KG1 (cell line): ENCODE measurements at places on chromosomes 4 and X.

GRCh38 chr4:119774840-119775239 is 146.2 kb upstream of the PDE5A start:
- no peak for DNase-seq

GRCh38 chr4:15868826-15869413 is 69.6 kb downstream of the FGFBP1 start:
- no peak for DNase-seq

- DNase-seq: no peak
These were observed 264.8 kb downstream of the CAMK2D start for GRCh38 chr4:113496698-113497097.

DNA sequence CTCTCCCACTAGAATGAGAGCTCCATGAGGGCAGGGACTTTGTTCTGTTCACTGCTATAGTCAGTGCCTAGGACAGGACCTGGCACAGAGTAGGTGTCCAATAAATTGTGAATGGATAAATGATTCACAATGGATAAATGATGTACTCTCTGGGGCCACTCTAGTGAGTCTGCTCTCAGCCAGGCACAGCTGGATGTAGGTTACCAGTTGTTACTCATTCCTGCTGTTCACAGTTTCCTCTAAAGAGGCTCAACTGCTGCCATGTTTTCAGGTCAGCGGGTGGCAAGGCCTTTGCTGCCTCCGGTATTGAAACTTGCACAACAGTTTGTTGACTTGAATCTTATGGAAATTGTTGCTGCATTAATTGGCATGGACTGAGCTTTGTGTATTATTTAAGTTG is 99.1 kb downstream of the NHSL2 start:
- no peak for DNase-seq

DNA sequence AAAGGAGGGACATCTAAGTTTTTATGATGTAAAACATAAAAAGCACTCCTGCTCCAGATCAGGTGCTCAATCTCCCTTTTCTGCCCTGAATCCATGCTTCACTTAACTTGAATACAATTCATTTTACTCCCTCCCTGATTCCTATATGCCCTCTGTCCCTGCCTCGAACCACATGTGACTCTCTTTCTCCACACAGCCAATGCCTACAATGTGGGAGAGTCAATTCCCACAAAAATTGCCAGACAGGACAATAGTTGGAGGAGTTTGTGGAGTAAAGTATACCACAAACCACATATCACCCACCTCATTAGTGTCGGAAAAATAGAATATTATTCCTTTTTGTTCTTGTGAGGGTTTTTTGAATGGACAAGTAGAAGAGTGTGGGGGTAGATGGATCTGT is 9.7 kb downstream of the AMMECR1 start:
- no peak for DNase-seq

DNA sequence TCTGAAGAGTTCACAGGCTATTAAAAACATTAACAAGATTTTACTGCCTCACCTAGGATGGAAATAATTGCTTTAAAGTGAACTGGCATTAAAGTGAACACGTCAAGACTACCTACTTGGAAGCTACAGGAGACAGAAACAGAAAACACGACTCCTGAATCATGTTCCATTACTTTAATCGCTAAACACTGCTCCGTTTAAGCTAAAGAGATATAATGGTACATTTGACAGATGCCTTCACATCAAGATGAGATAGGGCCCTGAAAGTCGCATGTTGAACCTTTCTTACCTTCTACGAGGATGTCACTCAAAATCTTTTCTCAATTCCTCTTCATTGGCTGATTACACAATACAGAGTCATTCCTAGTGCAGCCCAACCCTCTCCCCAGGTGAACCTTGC is 206.3 kb upstream of the GATB start:
- no peak for DNase-seq

DNA sequence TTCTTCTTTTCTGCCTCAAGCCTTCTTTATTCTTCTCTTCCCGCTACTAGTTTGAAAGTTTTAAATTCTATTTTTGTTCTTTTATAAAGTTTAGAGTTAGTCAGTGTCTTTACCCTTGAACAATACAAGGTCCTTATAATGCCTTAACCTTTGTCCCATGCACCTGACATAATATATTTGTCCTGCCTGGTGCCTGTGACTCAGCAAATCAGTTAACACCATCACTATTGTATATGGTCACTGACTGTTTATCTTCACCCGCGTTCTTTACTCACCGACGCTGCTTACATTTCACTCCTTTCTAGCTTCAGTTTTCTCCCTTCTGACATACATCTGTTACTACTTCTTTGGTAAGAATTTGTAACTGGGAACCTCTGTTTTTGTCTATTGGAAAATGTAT is 5.7 kb downstream of the SMIM20 start:
- DNase-seq: no peak
